ENCODE measurements at places on chromosomes 4 and X.

GRCh38 chr4:1543976-1544375, 137.7 kb upstream of the NKX1-1 start:
- no peak for DNase-seq

GRCh38 chr4:23006756-23007155, 314.0 kb downstream of the GBA3 start:
- no peak for DNase-seq

DNA sequence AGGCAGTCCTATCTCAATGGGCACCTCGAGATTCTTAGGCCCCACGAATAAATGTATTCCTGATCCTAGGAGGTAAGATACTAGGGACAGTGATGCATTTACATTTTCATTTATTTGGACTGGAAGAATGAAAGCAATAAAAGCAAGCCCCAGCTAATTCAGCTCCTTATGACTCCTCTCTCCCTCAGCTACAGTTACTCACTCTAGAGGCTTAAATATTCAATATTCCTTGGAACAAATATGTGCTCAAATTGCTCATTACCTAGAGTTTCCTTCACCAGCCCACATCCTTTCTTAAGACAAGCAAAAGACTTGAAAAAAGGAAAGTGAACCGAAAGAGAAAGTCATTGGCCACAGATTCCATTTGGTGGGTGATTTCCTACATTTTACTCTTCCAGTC, 13.9 kb downstream of the PAGE2 start:
- no peak for DNase-seq

- DNase-seq, result no peak
These were observed 51.4 kb upstream of the GUCY1A1 start for GRCh38 chr4:155615081-155615887.

DNA sequence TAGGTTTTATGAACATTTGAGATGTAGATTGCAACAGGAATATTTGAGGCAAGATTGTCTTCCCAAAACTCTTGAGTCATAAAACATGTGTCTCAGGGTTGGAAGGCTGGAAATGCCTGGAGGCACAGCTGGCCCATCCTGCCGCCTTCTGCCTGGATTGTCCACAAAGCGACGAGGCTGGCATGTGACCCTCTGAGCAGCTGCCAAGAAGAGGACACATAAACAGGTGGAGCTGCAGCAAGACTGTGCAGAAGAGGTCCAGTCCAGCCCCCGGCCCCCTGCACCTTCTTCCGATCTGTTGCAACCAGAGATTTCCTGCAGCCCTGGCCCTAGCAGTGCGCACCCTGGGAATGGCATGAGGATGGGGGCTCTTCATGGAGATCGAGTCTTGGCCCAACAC, 101.9 kb upstream of the BCOR start:
- DNase-seq, result no peak

GRCh38 chr4:1075225-1075624, 38.1 kb downstream of the RNF212 start:
- DNase-seq, result no peak

DNA sequence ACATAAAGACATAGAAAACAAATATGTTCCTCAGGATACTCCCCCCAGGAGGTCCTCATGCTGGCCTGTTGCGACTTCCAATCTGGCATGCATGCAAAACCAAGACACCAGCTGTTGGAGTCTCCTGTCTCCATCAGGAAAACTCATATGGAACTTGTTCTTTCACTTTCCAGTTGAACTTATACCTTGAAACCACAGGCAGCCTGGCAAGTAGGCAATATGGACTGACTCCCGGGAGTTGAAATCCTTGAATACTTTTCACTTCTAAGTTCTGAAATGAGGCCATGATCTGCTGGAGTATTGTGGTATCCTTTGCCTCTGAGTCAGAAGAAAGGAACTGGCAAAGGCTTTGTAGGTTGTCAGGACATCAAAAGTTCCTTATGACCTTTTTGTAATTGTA, 444.2 kb downstream of the IDS start:
- no peak for DNase-seq

DNA sequence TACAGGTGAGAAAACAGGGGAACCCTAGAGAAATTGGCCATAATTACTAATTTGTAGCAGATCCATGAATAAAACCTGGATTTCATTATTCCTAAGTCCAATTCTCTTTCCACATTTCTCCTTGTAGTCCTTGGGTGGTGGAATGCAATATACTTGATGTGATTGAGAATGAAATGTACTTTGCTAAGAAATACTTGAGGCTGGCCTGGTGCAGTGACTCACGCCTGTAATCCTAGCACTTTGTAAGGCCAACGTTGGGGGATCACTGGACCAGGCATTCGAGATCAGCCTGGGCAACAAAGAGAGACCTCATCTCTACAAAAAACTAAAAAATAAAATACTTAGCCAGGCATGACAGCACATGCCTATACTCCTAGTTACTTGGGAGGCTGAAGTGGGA, 15.9 kb downstream of the TMEM184C start:
- DNase-seq, result no peak

- no peak for DNase-seq
These were observed 10.4 kb downstream of the MAD2L1 start for GRCh38 chr4:120056246-120056645.

GRCh38 chr4:86837691-86838503, 11.3 kb downstream of the SLC10A6 start:
- DNase-seq, result peak; percentile 10

DNA sequence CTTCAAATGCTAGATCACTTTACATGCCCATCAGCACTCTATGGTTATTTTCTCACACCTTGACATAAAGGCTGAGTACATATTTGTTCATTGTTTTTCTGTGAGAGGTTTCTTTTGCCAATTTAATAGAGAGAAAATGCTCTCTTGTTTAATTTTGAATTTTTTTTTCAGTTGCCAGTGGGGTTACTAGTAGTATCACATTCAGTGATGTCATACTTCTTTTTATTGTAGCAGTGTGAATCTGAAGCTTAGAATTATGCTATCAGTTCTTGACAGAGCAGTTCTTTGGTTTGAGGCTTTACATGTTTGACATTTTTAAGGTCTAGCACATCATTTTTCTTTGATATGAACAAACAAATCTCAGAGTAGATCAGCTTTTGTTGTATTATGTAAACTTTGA, 185.4 kb downstream of the NWD2 start:
- DNase-seq, result no peak

DNA sequence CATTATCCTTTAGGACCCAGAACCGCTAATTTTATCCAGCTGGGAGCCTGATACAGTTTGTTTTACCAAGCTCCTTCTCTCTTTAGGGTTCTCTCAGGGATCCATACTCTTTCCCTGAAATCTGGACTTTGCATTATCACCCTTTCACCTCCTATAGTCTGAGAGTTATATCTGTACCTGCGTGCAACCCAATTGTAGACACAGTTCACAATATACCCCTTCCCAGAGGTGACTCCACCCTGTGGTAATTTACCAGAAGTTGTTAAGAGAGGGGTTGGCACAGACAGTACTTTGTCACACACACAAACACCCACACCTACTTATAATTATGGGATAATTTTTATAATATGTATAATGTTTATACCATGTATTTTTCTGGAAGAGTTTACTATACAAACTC, 275.8 kb upstream of the NR3C2 start:
- no peak for DNase-seq

- no peak for DNase-seq
These were observed 329.3 kb downstream of the GBA3 start for GRCh38 chr4:23022032-23022431.

DNA sequence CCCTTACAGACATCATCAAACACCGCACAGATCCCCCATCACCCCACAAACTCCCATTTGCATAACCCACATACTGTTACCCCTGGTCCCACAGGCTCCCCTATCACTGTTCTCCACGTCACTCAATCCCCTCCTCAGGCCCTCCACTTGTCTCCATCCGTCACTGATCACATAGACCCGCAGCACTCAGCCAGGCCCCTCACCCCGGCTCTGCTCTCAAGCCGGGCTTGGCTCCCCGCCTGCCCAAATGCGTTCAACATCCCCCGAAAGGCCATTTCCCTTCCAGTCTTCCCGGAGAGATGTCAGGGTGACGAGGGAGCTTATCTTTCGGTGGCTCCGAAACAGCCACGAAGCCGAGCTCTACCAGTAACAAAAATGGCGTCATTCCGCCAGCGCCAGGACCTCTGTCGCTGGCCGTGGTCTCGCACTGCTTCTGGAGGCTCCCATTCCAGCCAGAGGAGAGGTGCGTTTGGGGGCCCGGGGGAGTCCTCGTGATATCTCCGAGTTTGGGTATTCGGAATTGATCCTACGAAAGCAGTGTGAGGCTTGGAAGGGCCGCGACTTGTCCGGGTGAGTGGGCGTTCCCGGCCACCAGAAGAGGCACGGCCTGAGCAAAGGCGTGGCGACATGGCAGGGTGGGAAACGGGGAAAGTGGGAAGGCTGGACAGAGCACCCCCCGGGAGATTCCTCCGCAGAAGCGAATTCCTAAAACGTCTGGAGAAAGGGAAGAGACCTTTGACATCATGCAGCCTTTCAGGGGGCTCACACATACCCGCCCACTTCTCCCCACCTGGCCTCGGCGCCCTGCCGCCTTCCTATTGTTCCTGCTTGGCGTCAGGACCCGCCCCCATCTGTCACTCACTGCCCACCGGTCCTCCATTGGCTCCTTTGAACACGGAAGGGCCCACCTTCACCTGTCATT, at the start of gene ZNF630:
ZNF630 (minus strand) TSS at position 577 of the 922 bp plus-strand sequence. CDS start 4,754 bp downstream, outside the sequence.
- peak; percentile 76 for DNase-seq

GRCh38 chrX:69389101-69389501, 115.0 kb upstream of the NALF2 start:
- no peak for DNase-seq

DNA sequence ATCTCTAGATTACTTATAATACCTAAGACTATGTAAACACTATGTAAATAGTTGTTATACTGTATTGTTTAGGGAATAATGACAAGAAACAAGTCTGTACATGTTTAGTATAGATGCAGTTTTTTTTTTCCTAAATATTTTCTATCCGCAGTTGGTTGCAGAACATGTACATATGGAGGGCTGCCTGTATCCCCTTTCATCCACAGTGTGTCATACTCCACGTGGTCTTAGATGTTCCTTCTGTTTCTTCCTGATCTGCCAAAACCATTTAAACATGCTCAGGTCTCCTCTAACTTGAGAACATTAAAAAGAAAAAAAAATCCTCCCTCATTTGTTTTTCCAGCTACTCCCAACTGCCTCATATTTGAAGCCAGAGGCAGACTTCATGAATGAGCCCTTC, 14.0 kb downstream of the OCIAD1 start:
- DNase-seq, result no peak

DNA sequence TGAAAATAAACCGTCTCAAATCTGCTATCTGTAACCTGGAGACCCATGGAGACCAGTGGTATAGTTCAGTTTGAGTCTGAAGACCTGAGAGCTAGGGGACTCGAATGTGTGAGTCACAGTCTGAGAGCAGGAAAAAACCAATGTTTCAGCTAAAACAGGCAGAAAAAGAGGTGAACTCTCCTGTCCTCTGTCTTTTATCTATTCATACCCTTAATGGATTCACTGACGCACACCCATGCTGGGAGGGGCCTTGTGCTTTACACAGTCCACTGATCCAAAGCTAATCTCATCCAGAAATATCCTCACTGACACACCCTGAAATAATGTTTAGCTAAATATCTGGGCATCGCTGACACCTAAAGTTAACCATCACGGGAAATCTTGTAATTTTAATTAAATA, 297.9 kb downstream of the GPM6A start:
- DNase-seq, result no peak

GRCh38 chrX:77003956-77004355, 443.2 kb upstream of the FGF16 start:
- no peak for DNase-seq

- peak; percentile 3 for DNase-seq
These were observed 21.4 kb downstream of the MAGEB17 start for GRCh38 chrX:16188687-16189086.

DNA sequence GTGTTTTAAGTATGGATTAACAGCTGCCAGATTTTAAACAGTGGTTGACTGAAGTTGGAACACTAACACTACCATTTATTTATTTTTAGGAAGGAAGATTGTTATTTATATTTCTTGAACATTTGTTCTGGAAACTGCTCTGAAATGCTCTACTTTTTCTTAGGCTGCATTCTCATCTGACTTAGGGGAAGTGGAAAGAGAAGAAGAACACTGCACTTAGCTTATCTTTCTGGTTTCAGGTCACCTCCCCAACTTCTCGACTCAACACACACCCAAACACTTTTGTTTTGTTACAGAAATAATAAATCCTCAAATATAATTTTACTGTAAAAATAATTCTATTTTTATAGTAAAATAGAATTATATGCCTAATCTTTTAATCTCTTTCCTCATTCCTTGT, 18.6 kb downstream of the BLTP1 start:
- no peak for DNase-seq

GRCh38 chrX:853304-853703, 222.7 kb downstream of the SHOX start:
- no peak for DNase-seq

- peak; percentile 19 for DNase-seq
These were observed 5.9 kb upstream of the GRPEL1 start for GRCh38 chr4:7073526-7074390.

DNA sequence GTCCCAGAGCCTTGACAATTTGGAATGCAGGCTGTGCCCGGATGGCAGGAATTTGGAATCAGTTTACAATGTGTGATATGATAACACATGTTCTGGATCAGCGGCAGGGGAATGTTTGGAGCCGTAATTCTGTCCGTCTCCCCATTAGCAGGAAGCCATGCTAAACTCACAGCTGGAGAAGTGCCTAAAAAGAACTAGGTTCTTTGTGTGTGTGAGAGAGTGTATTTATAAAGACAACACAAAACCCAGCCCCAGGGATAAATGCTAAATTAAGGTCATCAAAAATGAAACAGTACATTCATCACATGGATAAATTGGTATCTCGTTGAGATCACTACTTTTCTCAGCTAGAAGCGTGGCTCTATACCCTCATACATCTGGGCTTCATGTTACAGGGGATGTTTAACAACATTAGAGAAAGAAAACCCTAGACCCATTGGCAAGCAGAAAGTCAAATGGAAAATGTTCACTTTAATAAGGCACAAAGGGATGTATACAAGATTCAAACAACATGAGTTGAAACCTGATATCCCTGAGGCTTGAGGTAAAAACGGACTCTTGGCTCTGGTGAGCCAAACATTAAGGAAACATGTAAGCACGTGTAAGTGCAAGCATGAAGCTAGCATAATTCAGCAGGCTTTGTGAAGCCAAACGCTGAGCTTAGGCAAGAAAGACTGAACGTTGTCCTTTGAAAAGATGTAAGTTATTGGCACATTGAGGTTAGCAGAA, 18.0 kb upstream of the TMEM131L start:
- DNase-seq, result peak; percentile 10

- no peak for DNase-seq
These were observed 43.1 kb upstream of the C1GALT1C1 start for GRCh38 chrX:120672841-120673530.

GRCh38 chr4:139645458-139645857, 20.2 kb upstream of the MGST2 start:
- no peak for DNase-seq

GRCh38 chr4:88366460-88366859, 12.2 kb upstream of the HERC6 start:
- no peak for DNase-seq

DNA sequence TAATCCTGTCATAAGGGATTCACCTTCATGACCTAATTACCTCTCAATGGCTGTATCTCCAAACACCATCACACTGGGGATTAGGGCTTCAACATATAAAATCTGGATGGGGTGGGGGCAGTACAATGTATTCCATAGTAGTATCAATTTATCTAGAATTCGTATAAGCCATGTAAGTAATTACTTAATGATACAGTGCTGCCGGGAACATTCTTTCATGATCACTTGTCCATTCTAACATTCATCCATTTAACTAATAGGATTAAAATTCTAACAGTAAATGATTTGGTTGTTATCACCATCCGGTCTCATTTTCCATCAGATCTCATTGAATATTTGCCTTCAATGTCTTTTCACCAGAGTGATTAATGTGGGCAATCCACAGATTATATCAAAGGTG, 1620.9 kb upstream of the TENM3 start:
- no peak for DNase-seq

- no peak for DNase-seq
These were observed 1064.0 kb upstream of the SLIT2 start for GRCh38 chr4:19187691-19188090.

Measured in NCI-H1092 (cell line).